ENCODE measurements at places on chromosomes 12 and 14.

GRCh38 chr14:95265106-95266094 lies 54.3 kb downstream of the CLMN start:
- DNase-seq, result no peak

DNA sequence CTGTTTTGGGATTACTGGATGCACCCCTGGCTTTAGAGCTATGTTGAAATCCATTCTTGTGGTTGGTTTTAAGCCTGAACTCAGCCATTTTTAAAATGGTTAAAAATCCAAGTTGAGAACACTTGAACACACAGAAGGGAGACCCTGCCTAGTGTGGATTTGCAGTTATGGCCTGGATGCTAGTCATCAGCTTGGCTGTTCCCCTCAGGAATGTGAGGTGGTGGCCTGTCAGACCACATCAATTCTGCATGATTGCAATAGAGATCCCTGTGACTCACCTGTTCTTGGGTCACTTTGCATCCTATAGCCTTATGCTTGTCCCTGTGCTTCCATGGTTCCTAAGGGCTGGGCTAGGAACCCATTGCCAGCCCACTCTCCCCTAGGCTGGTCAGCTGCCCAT lies 454.1 kb downstream of the ATP23 start:
- DNase-seq, result no peak

GRCh38 chr12:2008677-2009076 lies 4.4 kb upstream of the DCP1B start:
- DNase-seq, result no peak

DNA sequence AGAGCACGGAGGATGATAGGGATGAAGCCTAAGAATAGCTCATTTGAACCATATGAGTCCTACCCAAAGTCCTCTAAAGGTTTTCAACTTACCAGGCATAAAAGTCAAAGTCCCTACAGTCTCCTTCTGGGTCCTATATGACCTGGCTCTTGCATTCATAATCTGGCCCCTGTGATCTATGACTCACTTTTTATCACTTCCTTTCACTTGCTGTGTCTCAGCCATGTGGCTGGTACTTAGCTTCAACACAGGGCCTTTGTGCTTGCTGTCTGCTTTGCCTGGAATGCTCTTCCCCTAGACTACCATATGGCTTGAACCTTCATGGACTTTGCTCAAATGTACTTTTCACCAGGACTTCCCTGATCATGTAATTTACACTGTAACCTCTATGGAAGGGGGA lies 137.6 kb upstream of the TMTC1 start:
- DNase-seq, result no peak

DNA sequence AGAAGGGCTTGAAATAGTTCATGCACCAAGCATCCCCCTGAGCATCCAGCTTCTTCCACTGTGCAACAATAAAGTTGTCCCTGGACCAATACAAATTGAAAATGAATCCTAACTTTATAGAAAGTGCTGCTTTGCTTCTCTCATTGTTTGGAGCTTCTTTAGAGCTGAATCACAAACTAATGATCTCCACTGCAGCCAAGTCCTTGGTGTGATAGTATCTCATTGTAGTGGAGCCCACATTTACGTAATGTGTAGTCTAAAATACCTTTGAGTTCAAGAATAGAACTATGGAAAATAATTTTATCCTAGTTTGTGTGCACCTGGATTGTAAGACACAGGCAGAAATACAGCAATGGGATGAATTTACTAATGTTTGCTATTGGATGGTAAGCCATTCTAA lies 319.9 kb downstream of the EGLN3 start:
- no peak for DNase-seq

- no peak for DNase-seq
These were observed 47.8 kb downstream of the VRK1 start for GRCh38 chr14:96844857-96845570.

DNA sequence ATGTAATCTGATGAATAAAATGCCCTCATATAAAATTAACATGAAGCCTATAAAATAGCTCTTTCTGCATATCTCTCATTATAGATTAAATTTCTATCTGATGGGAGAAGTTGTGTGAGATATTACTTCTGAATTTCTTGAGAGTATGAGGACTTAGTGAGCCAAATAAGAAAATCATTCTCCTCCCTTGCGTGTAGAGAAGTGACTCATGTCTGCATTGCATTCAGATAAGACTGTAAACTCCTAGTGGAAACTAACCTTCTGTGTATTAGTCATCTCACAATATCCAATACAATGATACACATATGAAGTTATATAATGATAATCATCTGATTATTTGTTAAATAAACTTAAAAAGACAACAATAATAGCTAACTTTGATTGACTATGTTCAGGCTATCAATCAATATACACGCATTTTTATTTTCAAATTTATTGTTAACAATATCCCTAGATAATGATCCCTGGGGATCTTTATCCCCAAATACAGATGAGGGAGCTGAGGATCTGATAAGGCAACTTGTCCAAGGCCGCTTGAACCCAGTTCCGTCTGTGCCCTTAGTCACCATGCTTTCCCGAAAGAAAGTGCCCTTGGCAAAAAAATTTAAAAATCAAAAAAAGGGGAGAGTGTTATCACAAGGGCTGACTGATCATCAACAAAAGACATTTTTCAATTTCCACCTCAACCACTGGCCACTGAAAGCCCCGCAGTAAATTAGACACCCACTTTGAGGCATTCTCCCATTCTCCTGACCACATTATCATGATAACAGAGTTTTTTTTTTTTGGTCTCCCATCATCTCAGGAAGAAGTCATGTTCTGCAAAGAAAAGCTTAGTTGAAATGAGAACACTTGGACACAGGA lies 189.2 kb upstream of the RASSF8 start:
- no peak for DNase-seq

- DNase-seq, result no peak
These were observed 38.2 kb upstream of the INF2 start for GRCh38 chr14:104650981-104651875.

GRCh38 chr14:23349156-23349845 lies 3.4 kb downstream of the SLC22A17 start:
- peak; percentile 29 for DNase-seq

- no peak for DNase-seq
These were observed 9.2 kb downstream of the PSMC6 start for GRCh38 chr14:52716155-52716554.

DNA sequence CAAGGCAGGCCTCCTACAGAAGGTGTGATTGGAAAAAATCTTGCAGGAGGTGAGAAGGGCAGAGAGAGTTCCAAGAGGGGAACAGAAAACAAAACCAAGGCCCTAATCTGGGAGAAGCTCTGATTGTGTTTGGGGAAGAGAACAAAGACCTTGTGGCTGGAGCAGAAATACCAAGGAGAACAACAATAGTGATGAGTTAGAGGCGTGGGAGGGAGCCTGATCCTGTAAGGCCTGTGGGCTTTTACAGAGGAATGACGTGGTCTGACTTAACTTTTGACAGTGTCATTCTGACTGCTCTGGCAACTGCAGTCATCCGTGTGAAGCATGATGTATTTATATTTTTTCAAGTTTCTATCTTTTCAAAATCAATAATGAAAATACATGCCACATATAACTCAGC lies 200.6 kb downstream of the ANO4 start:
- no peak for DNase-seq

DNA sequence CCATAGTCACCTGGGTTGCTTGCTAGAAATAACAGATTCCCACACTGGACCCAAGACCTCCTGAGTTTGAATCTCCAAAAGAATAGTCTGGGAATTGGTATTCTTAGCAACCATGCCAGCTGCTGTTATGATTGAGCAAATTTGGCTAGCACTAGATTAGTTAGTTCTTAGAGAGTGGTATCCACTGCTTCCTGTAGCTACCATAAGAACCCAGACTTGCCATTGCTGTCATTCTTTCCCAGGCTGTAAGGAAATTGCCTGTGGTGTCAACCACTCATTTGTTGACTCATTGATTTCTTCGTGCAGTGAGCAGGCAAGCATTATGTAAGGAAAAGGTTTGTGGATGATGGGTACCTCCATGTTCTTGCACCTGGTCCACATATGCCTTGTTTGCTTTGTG lies 201.8 kb upstream of the RGS6 start:
- DNase-seq, result no peak

DNA sequence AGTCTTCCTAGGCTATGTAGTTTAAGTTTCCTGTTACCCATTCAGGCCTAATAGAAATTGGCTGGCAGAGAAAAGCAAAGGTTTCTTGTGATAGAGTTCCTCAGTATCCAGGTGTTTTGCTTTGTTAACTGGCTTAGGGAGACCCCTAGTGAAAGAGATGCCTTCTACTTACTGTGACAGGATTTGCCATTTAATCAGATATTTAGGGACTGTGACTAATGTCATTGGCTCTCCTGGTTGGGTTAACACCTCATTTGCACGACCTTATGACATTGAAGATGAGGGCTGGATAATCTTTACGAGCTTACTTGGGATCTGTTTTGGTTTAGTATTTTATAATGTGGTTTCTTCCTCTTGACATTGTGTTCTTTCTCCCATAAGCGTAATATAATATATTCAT lies 5.8 kb downstream of the MON2 start:
- no peak for DNase-seq

GRCh38 chr12:21538061-21538653 lies 12.1 kb downstream of the SPX start:
- no peak for DNase-seq

DNA sequence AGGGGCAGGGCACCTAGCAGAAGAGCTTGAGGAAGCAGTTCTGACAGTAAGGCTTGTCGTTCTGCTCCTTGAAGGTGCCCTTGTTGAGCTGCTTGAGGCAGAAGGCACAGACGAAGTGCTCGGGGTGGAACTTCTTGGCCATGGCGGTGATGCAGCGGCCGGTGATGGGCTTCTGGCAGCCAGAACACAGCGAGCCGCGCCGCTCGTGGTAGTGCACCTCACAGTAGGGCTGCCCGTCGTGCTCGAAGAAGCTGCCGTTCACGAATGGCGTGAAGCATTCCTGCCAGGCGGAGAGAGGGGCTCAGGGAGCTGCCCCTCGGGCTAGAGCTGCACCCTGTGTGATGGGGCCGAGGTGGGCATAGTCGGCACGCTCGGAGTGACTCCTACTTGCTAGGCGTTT lies 11.4 kb upstream of the RPLP0 start:
- DNase-seq, result no peak

GRCh38 chr12:51593021-51593420 lies 2.0 kb downstream of the SCN8A start:
- DNase-seq, result no peak

DNA sequence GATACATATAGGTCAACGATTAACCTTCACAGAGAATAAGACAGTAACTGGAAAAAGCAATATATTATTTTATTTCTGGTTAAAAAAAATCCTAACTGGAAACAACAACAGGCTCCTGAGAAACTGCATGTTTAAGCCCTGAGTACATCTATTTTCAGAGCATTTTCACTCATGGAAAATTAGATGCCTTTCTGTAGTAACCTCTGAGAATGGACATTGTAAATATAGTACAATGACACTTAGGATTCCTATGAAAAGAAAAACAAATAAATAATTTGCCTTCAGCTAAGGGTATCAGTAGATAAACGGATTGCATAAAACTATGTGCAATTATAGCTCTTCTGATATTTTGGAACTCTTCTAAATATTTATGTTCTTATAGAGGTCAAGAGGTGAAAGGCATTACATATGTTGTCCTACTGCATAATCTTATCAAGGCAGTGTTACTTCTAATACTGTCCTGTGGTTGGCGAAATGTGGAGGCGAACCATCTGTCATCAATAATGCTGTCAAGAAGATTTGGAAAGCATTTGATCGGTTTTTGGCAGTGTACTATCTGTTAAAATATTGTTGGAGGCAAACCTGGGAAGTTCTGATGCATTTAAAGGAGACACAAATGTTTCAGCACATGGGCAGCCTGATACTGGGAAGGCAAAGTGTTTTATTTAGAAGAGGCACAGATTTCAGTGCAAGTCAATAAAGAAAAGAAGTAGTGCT lies 381.8 kb downstream of the BTG1 start:
- no peak for DNase-seq

DNA sequence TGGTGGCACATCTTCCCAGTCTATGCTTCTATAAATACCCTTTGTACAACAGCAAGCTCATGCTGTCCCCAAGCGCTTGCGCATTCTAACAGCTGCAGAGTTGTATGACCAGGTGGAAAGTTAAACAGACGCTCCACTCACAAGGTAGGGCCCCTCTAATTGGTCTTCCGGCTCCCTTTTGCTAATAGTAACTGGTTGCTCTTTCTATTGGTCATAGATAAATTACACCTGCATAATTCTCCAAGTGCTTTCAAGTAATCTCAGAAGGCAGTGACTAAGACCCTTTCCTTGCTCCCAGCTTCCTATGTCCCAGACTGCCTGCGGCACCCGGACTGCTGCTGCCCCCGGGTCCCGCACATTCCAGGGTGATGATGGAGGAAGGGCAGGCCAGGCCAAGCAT lies 6.1 kb upstream of the TSPAN9 start:
- no peak for DNase-seq

- DNase-seq, result no peak
These were observed 303.8 kb upstream of the RGS6 start for GRCh38 chr14:71628433-71628832.

DNA sequence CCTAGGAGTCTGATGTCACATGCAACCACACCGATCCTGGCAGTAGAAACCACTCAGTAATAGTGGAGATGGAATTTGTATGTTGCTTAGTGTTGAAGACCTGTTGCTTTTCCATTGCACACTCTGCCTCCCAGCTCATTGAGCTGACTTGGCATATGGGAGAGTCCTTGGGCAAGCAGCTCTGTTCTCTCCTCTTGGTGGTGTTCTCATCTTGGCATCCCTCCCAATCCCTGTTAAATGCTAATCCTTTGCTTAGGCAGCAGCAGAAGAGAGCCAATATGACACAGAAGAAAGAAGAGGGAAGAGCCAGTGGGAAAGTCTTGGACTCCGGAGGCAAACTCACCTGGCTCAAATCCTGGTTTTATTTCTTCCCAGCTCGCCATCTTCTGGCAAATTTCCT lies 178.0 kb upstream of the CAND1 start:
- no peak for DNase-seq

DNA sequence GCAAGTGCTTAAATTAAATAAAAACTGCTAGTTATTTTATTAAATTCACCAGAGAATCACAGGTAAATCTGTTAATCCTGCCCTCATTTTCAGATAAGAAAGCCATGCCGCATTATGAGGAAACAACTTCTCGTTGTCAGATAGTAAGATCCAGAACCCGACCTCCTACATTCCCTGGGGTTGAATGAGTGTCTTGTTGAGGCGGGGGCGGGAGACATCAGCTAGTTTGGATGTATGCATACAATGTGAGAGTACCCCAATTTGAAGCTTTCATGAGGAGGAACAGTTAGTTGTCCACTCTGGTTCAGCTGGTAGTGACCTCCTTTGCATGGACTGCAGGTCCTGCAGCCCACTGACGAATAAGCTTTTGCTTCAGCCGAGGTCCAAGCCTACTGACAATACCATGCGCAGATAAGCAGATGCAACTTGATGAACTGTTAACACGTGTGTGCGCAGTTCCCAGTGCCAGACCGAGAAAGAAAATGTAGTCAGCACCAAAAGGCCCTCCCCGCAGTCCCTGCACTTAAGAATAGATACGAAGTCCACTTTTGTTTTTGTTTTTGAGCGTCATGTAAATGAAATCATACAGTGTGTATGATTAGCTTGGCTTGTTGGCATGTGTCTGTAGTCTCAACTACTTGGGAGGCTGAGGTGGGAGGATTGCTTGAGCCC lies 34.9 kb downstream of the EVL start:
- DNase-seq, result no peak

- DNase-seq, result no peak
These were observed at the start of gene SELPLG for GRCh38 chr12:108633534-108634248. TSS of gene SELPLG (minus strand) at chr12:108633894. CDS start at chr12:108624307, 9,587 bp downstream.

- no peak for DNase-seq
These were observed 42.1 kb downstream of the STXBP6 start for GRCh38 chr14:25007832-25008231.

GRCh38 chr12:81809829-81810595 lies 50.9 kb upstream of the PPFIA2 start:
- no peak for DNase-seq
